Tibial nerve (tissue), 4 donors: ENCODE measurements at places on chromosomes 4 and X. TPM values are rescaled to one million over a fixed set of nuclear protein-coding genes. Genes with fewer than 3 reads are reported as not detected.

The RNF212 gene
- total RNA-seq = 12.3 TPM

The CXCL1 gene
- total RNA-seq = 1.3 TPM

The FAAH2 gene
- total RNA-seq = 0.90 TPM

The PDGFRA gene
- 81.8 TPM for total RNA-seq

The GLRA3 gene
- not detected for total RNA-seq

The PRRG3 gene
- 14.0 TPM for total RNA-seq

The NAP1L3 gene
- 3.3 TPM for total RNA-seq

The AMER1 gene
- 10.9 TPM for total RNA-seq

The PRKG2 gene
- total RNA-seq = 1.2 TPM

The GPR119 gene
- not detected for total RNA-seq

The TMPRSS11D gene
- total RNA-seq = not detected

The LUZP4 gene
- not detected for total RNA-seq

The TCEAL1 gene
- total RNA-seq = 127 TPM

DNA sequence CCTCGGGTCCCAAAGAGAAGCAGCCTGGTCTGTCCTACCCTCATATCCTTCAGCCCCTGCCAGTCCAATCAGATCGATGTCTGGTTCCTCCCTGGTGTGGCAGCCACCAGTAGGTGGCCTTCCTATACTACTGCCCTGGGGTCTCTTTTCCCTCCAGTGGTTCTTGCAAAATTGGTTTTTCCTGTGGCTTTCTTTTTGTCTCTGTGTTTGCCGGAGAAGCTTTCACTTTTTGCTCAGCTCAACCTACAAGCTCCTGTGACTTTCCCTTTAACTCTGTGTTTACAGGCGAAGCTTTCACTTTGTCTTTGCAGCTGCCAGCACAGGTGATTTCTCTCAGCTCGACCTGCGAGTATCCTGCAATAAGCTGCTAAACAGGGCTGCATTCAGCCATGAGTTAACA, 46.8 kb downstream of the UGT2A3 start:
- H3K36me3 ChIP-seq = no peaks in the 10 kb centered on the region
- H3K27me3 ChIP-seq = no peaks in the 10 kb centered on the region
- no peak for DNase-seq
- no peak overlapping the region for H3K27ac ChIP-seq

DNA sequence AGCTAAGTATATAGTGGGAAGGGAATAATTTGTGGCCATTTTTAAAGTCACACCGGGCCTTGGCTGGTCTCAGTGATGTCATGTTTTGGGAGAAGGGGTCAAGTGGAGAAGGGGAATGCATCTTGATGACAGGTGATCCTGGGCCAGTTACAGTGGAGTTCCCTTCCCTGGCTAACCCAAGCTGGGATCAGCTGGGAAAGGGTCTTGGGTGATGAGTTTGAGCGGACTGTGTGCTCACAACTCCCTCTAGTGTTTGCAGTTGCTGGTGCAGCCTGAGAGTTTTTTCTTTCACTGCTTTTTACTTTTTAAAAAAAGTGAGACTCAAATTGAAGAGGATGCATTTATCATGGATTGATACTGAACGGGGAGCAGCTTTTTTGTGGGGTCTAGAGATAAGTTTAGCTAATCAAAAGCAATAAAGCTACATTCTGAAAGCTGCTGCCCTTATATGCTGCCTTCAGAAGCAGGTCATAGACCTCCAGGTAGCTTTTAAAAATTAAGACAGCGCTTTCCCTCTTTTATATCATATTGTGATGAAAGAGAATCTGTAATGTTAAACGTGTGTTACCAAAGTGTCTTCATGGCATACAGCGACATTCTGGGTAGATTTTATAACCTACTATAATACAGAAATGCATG, 164.7 kb downstream of the DCLK2 start:
- no peaks in the 10 kb centered on the region for H3K27me3 ChIP-seq
- H3K4me1 ChIP-seq = no peaks in the 10 kb centered on the region
- H3K4me3 ChIP-seq = no peak overlapping the region
- peaks cover 9% of the 10 kb centered on the region for H3K36me3 ChIP-seq
- peak; percentile 15 for DNase-seq
- no peak overlapping the region for H3K27ac ChIP-seq

- H3K27ac ChIP-seq = no peak overlapping the region
- H3K4me3 ChIP-seq = no peak overlapping the region
- no peaks in the 10 kb centered on the region for H3K27me3 ChIP-seq
- H3K36me3 ChIP-seq = no peaks in the 10 kb centered on the region
- H3K4me1 ChIP-seq = no peaks in the 10 kb centered on the region
- no peak for DNase-seq
Measured at GRCh38 chr4:117793845-117794480, 240.3 kb upstream of the NDST3 start.

GRCh38 chrX:153381684-153382532, 19.2 kb downstream of the PNMA6E start:
- H3K27ac ChIP-seq = peak overlapping the region; percentile 29
- H3K36me3 ChIP-seq = no peaks in the 10 kb centered on the region
- H3K27me3 ChIP-seq = no peaks in the 10 kb centered on the region
- no peaks in the 10 kb centered on the region for H3K4me1 ChIP-seq

- H3K36me3 ChIP-seq = no peaks in the 10 kb centered on the region
- H3K4me3 ChIP-seq = no peak within 1 kb of the TSS
- H3K4me1 ChIP-seq = no peaks in the 10 kb centered on the region
- no peaks in the 10 kb centered on the region for H3K27me3 ChIP-seq
Measured at GRCh38 chr4:164876700-164877324, at the start of gene APELA. APELA (plus strand) TSS chr4:164877178; CDS start chr4:164877332, 154 bp downstream.

DNA sequence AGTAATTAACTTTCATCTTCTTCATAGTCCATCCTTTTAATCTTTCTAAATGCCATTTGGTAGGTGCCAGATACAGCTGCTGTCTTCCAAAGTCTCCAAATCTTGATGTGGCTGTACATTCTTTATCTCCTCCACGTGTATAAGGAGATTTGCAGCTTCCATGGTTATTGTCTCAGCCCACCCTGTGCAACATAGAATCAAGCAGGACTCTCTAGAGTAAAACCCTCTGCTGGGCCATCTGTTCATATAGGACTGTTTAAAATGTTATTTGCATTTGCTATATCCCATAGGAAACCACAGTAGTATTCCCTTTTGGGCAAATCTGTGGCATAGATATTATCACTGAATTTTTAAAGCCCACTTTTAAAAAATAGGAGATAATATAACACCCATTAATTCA, 527.2 kb upstream of the EPHA5 start:
- no peak overlapping the region for H3K27ac ChIP-seq
- no peak overlapping the region for H3K4me3 ChIP-seq
- H3K36me3 ChIP-seq = no peaks in the 10 kb centered on the region
- H3K27me3 ChIP-seq = no peaks in the 10 kb centered on the region

- no peaks in the 10 kb centered on the region for H3K4me1 ChIP-seq
- H3K4me3 ChIP-seq = no peak overlapping the region
- H3K27me3 ChIP-seq = no peaks in the 10 kb centered on the region
- no peak for DNase-seq
Measured at GRCh38 chr4:130233377-130234047, 1137.6 kb downstream of the C4orf33 start.

- DNase-seq = no peak
- H3K4me3 ChIP-seq = no peak overlapping the region
- H3K36me3 ChIP-seq = no peaks in the 10 kb centered on the region
- H3K27ac ChIP-seq = no peak overlapping the region
Measured at GRCh38 chr4:112765317-112765974, 128.5 kb downstream of the LARP7 start.

DNA sequence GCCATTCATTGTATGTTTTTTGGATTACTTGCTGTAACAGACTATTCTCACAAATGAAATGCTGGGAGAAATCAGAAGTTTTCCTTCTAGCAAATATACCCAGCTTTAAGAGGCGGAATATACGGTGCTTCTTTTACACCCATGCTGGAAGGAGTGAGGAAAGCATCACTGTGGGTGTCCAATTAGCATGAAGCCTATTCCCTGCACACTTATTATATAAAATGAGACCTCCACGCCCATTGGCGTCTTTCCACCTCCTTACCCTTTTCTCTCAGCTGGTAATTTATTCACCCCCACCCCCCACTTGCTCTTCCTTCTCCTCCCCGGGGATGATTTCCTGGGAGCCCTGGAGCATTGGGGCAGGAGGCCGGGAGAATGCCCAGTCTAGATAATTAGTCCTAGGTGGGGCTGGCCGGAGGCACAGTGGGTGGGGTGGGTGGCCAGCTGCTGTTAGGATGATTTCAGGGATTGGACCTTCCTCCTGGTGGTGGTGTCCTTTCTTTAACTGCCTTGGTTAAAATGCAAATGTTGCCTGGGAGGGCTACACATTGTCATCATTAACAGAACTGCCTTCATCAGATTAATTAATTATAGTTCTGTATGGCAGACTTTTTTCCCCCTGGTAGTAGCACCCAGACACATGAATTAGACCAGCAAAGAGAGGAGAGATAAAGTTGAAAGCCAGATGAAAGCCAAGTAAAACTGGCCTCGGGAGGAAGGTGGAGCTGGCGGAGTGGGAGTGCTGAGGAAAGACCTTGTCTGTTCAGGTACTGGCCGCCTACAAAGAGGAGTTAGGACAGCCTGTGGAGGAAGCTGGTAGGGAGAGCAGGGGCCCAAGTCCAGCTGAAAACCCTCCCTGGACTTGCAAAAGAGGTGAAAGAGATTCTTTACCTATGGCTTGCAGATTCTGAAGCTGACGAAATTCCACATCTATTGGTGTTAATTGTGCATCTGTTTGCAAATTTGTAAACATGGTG, 11.4 kb downstream of the SHROOM2 start:
- H3K36me3 ChIP-seq = no peaks in the 10 kb centered on the region
- H3K27me3 ChIP-seq = no peaks in the 10 kb centered on the region
- no peak for DNase-seq
- no peak overlapping the region for H3K4me3 ChIP-seq
- no peaks in the 10 kb centered on the region for H3K4me1 ChIP-seq
- H3K27ac ChIP-seq = no peak overlapping the region

GRCh38 chrX:65241059-65241721, 264.9 kb upstream of the ZC4H2 start:
- no peaks in the 10 kb centered on the region for H3K27me3 ChIP-seq
- no peak for DNase-seq
- no peak overlapping the region for H3K4me3 ChIP-seq
- H3K27ac ChIP-seq = no peak overlapping the region
- H3K4me1 ChIP-seq = no peaks in the 10 kb centered on the region
- H3K36me3 ChIP-seq = no peaks in the 10 kb centered on the region

DNA sequence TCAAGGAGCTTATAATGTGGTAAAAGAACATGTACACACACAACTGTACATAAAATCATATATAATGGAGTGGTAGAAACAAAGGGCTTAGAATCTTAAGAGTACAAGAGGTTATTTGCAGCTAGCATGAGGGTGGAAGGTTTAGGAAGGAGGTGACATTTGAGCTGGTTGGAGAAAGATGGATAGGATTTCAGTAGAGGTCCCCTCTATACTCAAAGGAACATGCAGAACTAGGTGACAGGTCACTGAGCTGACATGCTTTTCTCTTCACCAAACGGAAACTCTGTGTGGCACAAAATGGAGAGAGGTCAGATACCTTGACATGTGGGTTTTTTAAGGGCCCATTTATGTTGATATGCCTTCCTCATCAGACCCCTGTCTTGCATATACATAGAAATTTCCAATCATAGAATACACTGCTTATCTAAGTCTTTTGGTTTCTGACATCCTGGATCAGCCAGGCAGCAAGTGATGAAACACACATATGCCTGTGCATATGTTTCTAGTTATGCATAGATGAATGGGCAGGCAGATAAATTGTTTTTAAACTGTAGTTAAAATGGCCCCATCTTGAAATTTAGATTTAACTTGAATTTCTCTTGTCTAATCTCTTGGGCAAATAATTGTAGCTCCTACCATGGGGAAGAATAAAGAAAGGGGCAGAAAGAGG, 29.3 kb downstream of the CLCN5 start:
- no peaks in the 10 kb centered on the region for H3K4me1 ChIP-seq
- H3K4me3 ChIP-seq = no peak overlapping the region
- DNase-seq = no peak
- H3K27me3 ChIP-seq = no peaks in the 10 kb centered on the region

DNA sequence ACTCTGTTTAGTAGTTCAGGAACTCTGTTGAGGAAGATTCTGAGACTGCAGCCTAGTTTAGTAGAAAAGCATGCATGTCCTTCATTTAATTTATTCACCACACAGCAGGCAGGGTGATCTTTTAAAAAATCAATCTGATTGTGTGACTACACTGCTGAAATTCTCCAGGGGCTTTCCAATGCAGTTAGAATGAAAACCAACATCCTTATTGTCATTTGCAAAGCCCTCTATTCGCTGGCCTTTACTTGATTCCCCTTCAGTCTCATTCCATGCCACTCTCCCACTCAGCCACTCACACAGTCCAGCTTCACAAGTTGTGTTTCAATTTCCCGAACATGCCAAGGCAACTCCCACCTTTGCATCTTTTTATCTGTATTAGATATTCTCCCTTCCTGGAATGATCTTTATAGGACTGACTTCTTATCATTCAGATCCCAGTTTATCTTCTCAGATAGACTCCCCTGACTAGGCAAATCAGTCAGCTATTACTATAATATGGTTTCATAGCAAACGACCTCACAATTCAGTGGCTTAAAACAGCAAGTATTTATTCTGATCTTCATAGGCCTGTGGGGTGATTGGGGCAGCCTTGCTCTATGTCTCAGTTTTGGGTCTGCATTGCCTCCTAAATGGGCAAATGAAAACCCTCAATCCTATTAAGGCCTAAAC, 21.3 kb upstream of the FTHL17 start:
- H3K27ac ChIP-seq = no peak overlapping the region
- H3K4me3 ChIP-seq = no peak overlapping the region
- H3K27me3 ChIP-seq = no peaks in the 10 kb centered on the region
- no peak for DNase-seq
- H3K4me1 ChIP-seq = no peaks in the 10 kb centered on the region
- no peaks in the 10 kb centered on the region for H3K36me3 ChIP-seq

- H3K4me3 ChIP-seq = no peak overlapping the region
- H3K4me1 ChIP-seq = no peaks in the 10 kb centered on the region
- no peaks in the 10 kb centered on the region for H3K27me3 ChIP-seq
- H3K36me3 ChIP-seq = no peaks in the 10 kb centered on the region
Measured at GRCh38 chrX:100404851-100405250, 5.2 kb downstream of the PCDH19 start.

DNA sequence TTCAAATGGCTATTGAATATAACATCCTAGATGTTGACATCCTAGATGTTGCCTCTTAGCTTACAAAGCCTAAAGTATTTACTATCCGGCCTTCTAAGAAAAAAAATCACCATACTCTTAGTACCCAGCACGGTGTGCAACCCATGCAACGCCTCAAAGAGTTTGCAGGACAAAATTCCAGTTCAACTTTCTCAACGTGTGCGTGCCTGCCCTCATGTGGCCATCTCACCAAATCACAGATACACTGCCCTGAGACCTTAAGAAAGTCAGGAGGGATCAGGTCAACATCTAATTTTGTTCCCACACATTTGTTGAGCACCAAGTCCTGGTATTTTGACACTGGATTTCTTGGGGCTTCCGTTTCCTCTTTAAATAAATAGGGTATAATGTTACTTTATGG, 68.3 kb downstream of the CRMP1 start:
- H3K4me1 ChIP-seq = no peaks in the 10 kb centered on the region
- no peak overlapping the region for H3K4me3 ChIP-seq
- H3K27me3 ChIP-seq = no peaks in the 10 kb centered on the region

DNA sequence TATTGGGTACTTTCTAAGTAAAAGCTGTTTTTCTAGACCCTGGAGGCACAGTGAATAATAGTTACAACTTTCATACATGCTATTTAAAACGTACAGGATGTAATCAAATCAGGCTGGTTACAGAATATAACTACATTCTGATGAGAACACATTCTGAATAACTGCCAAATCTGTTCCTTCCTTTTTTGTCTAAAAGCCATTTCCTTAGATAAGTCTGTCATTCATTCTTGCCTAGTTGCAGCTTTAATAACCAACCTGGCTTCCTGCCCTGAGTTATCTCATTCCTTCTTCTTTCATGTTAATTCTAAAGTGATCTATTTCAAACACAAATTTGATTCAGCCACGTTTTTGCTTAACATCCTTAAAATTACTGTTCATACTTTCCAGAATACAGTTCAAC, 189.7 kb upstream of the ITM2A start:
- no peak for DNase-seq
- H3K27me3 ChIP-seq = no peaks in the 10 kb centered on the region
- no peaks in the 10 kb centered on the region for H3K4me1 ChIP-seq
